Mesenchymal stem cell (in vitro differentiated cells and primary cell): ENCODE measurements at places on chromosomes 5 and 9.

DNA sequence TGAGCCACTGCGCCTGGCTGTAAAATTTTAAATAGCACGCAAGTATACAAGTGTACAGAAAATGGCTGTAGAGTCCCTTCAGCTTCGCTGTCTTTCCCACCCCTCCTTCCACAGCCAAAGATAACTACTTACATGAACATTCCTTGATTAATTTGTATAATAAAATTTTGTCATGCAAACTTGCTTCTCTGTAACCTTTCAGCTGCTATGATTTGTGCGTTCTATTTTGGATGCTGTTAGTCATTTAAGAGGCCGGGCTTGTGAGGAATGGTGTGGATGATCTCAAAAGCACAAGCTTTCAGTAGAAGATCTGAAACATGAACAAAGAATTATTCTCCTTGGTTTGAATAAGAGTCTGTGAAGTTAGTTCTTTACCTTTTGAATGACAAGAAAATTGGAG, 115.0 kb upstream of the TLE1 start:
- no peak for DNase-seq

GRCh38 chr9:78775696-78776295, 478.9 kb downstream of the PSAT1 start:
- DNase-seq = no peak

DNA sequence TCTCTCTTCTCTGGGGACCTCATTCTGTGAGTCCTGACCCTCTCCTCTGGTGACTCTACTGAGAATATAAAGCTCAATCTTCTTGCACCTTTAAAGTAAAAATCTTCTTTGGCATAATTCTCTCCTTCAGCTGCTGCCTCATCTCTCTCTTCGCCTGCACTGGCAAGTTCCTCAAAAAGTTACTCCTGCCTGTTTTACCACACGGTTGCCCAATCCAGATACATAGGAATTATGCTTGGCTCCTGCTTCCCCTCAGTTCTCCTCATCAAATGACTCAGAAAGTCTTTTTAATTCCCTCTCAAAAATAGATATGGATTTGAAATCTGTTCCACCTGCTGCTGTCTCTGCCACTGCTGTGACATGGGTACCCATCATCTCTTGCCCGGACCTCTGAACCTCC, 14.4 kb upstream of the HRCT1 start:
- no peak for DNase-seq

DNA sequence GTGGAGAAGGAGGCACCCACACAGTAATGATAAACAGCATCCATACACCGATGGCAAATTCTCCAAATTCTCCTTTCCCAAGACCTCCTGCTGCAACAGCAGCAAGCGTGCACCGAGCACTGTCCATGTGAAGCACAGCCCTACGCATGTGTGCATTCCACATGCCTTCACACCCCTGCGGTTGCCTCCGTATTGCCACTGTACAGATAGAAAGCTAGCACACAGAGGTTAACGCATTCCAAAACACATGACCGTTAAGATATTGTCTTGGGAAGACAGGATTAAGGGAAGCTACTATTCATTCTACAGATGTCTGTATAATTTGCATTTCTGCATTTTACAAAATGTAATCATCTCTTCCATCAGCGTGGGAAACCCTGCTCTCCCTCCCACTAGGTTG, 6.6 kb downstream of the FLT4 start:
- no peak for DNase-seq

GRCh38 chr5:6424700-6425099, 24.0 kb upstream of the UBE2QL1 start:
- DNase-seq = no peak

DNA sequence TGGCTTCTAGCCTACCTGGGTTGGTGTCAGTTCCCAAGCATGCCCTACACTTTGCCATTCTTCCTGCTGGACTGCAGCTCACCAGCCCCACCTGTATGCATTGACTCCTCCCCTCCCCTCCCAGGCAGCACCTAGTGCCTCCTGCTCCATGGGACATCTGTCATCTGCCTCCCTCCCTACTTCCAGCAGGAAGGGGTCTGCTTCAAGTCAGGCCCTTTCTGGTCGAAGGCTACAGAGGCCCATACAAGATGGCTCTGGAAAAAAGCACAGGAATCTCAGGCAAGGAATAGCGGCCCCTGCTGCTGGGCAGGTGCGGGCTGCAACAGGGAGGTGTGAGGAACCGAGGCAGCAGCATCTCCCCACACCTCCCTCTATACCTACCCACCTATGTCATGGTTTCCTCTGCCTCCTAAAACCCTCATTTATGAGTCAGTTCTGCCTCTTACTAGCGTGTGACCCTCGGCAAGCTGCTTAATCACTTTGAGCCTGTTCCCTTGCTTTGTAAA, 19.7 kb downstream of the WWC1 start:
- DNase-seq = no peak

DNA sequence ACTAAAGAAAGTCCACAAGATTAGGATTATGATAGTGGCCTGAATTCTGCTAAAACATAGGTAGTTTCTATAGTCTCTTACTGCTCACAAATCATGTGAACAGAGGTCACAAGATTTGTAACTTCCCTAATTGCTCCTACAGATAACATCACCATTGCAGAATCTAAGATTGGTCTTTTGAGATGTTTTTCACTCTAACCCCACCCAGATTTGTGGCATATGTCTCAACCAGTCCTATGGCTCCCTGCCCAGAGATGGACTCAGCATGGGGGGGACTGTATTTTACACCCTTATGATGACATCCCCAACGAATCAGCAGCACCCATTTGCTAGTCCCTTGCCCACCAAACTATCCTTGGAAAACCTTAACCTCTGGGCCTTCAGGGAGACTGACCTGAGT, 1046.2 kb downstream of the CDH12 start:
- DNase-seq = peak; percentile 36

- DNase-seq = peak; percentile 22
These were observed 29.7 kb downstream of the SLC36A1 start for GRCh38 chr5:151477101-151477500.

DNA sequence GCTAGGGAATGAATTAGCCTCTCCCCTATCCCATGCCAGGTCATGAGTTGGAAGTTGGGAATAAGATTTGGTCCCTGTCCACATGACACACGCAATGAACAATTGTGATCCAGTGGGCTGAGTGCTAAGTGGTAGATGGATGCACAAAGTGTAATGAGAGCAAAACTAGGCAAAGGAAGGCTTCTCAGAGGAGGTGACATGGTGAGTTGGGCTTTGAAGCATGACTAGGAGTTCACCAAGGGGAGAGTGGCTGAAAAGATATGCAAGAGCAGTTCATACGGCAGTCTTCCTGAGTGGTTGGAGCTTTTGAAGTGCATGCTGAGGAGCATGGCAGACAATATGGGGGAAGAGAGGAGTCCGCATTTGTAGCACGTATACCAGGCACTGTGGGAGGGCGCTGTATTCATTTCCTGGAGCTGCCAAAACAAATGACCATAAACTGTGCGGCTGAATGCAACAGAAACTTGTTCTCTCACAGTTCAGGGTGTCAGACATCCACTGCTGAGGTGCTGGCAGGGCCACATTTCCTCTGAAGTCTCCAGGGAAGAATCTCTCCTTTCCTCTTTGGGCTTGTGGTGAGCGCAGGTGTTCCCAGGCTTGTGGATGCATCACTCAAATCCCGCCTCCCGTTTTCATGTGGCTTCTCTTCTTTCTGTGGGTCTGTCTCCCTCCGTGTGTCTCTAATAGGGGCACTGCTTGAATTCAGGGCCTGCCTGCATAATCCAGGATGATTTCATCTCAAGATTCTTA, 49.5 kb downstream of the NSG2 start:
- no peak for DNase-seq

GRCh38 chr5:145938776-145939539, 2.6 kb downstream of the SH3RF2 start:
- DNase-seq = no peak

DNA sequence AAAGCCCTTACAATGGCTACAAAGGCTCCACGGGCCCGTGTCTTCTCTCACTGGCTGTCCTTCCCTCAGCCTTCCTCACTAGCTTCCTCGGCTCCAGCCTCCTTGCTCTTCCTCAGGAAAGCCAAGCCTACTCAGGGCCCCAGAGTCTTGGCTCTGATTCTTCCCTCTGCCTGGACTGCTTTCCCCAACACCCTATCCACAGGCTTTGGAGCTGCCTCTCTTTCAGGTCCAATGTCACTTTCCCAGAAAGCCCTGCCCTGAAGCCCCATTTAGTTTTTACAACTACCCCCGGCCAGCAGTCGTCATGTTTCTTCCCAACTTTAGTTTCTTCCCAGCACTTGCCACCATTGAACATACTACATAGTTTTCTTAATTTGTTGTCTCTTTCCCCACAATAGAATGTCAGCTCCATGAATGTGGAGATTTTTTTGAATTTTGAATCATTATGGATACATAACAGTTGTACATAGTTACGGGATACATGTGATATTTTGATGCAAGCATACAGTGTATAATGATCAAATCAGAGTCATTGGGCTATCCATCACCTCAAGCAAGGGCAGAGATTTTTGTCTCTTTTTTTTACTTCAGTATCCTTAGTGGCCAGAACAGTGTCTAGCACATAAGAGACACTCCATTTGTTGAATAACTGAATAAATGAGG, 17.5 kb upstream of the TOMM5 start:
- DNase-seq = no peak

GRCh38 chr9:72132052-72132451, 17.2 kb upstream of the GDA start:
- DNase-seq = no peak
